ENCODE measurements at places on chromosomes 12 and 14.

GRCh38 chr12:30613119-30613830, 82.4 kb downstream of the IPO8 start:
- ATAC-seq = no peak

GRCh38 chr14:55220230-55220629, 28.8 kb upstream of the DLGAP5 start:
- no peak for ATAC-seq

- ATAC-seq = no peak
These were observed 892.9 kb upstream of the USP15 start for GRCh38 chr12:61367281-61367785.

GRCh38 chr14:46818147-46818546, 166.6 kb upstream of the RPL10L start:
- ATAC-seq = no peak

DNA sequence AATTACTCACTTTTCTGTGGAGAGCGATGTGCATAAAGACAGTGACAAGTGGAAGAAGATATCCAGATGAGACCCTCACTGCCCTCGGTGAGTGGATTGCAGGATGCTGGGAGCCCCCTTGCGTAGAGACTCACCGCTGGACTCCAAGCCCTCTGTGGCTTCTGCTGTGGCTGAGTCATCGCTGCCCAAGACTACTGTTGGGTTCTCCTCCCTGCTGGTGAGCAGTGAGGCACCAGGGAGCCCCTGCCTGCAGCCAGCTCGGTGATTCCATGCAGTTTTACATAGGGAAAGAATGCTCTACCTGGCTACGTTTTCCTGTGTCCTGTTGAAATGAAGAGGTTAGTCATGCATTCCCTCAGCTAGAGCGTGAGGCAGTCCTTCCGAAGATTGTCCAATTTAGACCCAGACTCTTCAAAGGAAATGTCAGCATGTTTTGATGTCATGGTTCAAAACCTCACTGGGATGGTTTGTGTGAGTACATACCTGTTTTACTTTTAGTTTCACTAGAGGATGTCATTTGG, 28.2 kb downstream of the TRAF3 start:
- ATAC-seq = peak; percentile 65

GRCh38 chr12:117679776-117680175, 289.0 kb downstream of the KSR2 start:
- ATAC-seq = no peak

DNA sequence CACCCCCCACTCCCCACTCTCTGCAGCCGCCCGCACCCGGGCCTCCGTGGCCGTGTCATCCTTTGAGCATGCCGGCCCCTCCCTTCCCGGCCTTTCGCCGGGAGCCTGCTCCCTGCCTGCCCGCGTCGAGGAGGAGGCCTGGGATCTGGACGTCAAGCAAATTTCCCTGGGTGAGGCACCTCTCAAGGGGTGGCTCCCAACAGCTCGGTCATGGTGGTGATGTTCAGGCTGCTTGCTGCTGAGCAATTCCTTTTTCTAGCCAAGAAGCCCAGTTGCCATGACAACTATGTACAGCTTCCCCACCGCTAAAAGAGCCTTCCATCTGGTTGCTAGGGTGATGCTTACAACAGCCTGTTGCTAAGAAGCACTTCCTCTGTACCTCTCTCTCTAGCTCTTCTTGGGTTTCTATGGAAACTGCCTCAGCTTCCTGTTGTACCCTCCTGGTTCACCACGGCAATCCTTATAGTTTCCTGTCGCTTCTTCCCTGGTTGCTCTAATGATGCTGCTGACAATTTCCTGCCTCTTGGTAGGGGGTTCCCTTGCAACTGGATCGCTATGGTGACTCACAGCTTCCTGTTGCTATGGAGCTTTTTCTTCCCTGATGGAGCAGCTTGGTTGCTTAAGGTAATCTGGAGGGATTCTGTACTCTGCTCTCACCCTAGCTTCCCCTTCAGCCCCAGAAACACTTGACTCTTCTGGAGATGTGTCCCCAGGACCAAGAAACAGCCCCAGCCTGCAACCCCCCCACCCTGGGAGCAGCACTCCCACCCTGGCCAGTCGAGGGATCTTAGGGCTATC, 11.0 kb downstream of the ZNF219 start:
- ATAC-seq = peak; percentile 71

DNA sequence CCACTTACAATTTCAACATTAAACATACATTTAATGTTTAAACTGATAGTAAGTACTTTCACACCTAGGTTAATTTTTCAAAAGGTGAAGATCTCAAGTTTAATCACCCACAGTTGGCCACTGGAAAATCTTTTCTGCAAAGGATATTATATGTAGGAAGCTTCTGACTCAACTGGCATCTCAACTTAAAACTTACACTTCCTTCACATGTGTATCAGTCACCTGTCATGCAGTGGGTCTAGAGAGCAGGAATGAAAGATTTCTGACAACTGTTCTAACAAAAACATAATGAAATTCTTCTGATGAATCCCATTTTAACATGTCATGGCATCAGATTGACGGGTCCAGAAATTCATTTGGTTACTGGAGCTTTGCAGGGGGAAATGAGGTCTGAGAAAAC, 192.8 kb downstream of the KLHL28 start:
- ATAC-seq = no peak

Measured in activated CD4-positive, CD25-positive, alpha-beta regulatory T cell treated with anti-CD3 and anti-CD28 coated beads, Interleukin-2, amount 50 U/mL, for 24 hours (primary cell).